Suppressor macrophage treated with lipopolysaccharide for 4 hours (primary cell): ENCODE measurements at places on chromosomes 3 and 15.

- DNase-seq, result no peak
Measured at GRCh38 chr3:150216866-150217600, 191.1 kb upstream of the TSC22D2 start.

DNA sequence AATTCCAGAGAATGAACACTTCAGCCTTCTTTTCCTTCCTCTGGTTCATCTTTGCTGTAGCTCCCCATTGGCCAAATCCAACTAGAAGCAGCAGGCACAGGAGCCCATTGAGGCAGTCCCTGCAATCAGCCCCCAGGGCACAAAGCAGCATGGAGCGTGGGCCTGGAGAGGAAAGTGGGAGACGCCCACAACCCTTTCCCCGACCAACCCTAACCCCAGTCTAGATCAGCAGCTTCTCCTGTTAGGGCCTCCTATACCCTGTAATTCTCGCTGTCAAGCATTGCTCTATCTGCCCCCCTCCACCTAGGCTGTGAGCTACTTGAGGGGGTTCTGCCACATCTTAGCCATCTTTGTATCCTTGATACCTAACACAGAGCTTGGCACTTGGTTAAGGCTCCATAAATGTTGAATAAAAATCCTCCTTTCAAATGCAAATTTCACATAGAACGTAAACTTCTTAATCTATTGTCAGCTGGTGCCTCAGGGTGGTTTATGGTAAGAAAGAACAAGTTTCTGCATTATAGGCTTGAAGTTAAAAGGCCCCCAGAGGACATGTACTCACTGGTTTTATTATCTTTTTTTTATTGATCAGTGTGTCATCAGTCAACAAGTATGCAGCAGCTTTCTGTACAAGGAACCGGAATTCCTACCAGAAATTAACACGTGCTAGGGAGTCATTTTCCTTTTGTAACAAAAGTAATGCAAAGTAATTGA is 97.9 kb upstream of the PFN2 start:
- no peak for DNase-seq

- DNase-seq, result no peak
Measured at GRCh38 chr15:63133786-63134185, 12.1 kb downstream of the LACTB start.

DNA sequence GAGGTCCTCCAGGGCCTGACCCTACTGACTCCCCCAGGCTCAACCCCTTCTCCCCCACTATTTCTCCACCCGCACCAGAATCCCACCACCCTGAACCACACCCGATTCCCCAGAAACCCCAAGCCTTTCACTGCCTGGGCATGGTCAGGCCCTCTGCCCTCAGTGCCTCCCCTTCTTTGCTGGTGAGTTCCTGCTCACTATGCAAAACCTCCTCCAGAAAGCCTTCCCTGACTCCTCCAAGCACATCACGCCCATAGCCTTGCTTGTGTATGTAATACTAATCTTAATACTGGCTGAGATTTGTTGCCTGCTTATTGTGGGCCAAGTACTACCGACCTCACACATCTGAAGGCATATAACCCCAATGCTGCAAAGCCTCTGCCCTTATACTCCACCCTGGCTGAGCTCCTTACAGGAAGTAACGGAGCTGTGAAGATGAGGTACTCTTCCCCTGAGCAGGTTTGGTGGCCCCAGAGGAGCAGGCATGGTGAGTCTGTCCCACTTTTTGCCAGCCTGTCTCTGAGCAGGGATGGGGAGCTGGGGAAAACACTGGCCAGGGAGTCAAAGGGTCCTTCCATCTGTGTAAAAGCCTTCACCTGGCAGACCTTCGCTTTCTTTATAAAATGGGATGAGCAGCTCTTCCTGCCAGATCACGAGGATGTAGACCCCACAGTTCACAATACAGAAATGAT is 9.5 kb downstream of the RAB6B start:
- DNase-seq, result no peak

DNA sequence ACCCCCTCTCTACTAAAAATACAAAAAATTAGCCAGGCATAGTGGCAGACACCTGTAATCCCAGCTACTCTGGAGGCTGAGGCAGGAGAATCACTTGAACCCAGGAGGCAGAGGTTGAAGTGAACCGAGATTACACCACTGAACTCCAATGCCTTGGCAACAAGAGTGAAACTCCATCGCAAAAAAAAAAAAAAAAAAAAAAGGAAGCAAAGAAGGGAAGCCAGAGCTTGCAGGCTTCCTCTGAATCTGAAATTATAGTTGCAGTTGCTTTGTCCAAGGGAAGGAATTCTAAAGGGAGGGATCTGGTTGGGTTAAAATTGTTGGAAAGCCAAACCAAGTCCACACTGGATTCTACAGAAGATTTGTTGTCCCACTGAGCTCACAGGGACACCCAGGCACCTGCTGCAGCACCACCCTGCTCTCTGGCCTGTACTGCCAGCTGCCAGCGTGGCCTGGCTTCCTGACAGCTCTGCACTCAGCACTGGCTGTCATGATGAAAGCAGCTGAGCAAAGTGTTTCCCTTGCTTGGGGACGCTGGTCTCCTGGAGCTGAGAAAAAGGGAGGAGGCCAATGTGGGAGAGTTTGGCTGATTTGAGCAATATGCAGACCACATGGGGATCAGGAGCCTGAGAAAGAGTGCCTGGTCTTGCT is 88.8 kb upstream of the HES1 start:
- DNase-seq, result peak; percentile 79

DNA sequence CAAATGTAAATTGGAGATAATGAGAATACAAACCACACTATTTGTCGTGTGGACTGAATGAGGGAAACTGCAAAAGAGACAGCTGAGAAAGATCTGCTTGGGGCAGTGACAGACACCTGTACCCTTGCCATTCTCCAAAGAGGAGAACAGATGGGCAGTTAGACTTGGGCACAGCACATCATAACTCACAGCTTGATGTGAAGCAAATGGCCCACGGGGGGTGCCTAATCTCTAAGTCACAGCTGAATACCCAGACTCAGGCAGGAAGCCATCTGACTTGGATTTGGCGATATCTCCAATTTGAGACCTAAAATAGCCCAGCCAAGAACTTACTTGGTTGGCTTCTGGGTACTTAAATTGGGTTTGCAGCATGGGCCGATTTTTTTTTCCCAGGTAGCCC is 10.0 kb upstream of the SLC6A11 start:
- no peak for DNase-seq

- no peak for DNase-seq
Measured at GRCh38 chr3:55002416-55002930, 74.6 kb upstream of the LRTM1 start.

- DNase-seq, result no peak
Measured at GRCh38 chr3:52461874-52462273, 6.5 kb downstream of the NISCH start.

DNA sequence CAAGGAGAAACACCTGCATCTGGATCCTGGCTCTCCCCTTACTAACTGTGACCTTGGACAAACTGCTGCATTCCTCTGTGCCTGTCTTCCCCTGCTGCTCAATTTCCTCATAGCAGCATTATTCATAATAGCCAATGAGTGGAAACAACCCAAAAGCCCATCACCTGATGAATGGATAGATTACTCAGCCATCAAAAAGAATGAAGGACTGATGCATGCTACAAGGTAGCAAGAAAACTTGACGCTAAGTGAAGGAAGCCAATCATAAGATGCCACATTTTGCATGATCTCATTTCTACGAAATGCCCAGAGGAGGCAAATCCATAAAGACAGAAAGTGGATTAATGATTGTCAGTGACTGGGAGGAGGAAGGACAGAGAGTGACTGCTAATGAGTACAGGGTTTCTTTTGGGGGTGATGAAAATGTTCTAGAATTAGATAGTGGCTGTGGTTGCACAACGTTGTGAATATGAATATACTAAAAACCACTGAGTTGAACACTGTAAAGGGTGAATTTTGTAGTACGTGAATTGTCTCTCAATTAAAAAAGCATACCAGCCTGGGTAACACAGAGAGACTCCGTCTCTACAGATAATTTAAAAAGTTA is 11.2 kb downstream of the IGDCC4 start:
- DNase-seq, result no peak

GRCh38 chr3:34155666-34156065 is 357.2 kb downstream of the PDCD6IP start:
- no peak for DNase-seq

- DNase-seq, result no peak
Measured at GRCh38 chr15:71997691-71998090, 120.3 kb downstream of the MYO9A start.

GRCh38 chr15:33201491-33202231 is 7.1 kb upstream of the FMN1 start:
- peak; percentile 77 for DNase-seq
